ENCODE measurements at places on chromosomes 16 and 17.

- no peak for DNase-seq
Measured at GRCh38 chr16:4626396-4626795, 1.8 kb downstream of the MGRN1 start.

DNA sequence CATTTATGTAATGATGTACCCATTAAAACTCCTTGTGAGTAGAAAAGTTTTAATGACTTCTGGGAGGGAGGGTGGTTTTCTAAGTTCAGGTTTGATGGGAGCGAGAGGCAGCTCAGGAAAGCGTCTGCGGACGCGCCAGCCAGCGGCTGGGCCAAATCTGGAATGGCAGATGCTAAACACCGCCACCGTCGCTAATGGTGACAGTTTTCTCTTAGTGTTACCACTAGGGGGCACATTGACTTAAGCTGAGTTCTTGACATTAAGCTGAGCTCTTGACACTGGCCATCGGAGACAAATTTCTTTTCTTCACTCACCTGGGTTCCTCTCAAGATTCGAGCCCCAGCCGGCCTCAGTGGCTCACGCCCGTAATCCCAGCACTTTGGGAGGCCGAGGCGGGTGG lies 6.7 kb downstream of the TRPV1 start:
- DNase-seq, result no peak

DNA sequence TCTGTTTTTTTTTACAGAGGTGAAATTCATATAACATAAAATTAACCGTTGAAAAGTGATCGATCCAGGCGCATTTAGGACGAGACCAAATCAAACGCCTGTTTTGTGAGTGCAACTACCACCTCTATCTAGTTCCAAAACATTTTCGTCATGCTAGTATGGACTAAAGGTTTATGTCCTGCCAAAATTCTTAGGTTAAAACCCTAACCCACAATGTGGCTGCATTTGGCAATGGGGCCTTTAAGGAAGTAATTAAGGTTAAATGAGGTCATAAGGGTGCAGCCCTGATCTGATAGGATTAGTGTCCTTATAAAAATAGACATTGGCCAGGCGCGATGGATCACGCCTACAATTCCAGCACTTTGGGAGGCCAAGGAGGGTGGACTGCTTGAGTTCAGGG lies 32.8 kb upstream of the RCVRN start:
- no peak for DNase-seq

DNA sequence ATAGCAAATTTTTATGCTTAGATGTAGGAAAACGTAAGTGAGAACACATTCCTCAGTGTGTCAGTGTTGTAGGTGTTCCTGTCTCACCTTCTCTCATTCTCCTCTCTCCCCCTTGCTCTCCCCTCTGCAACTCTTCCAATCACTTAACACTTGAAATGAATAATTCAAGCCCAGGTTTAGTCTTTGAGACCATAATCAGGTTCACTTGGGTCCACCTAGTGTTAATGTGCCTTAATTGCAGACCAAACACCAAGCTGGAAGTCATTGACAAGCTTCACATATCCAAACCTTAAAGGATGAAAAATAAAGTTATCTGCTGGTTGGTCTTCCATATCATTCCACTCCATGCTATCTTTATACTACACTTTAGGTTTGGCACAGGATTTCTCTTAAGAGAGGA lies 37.0 kb downstream of the STXBP4 start:
- DNase-seq, result no peak

DNA sequence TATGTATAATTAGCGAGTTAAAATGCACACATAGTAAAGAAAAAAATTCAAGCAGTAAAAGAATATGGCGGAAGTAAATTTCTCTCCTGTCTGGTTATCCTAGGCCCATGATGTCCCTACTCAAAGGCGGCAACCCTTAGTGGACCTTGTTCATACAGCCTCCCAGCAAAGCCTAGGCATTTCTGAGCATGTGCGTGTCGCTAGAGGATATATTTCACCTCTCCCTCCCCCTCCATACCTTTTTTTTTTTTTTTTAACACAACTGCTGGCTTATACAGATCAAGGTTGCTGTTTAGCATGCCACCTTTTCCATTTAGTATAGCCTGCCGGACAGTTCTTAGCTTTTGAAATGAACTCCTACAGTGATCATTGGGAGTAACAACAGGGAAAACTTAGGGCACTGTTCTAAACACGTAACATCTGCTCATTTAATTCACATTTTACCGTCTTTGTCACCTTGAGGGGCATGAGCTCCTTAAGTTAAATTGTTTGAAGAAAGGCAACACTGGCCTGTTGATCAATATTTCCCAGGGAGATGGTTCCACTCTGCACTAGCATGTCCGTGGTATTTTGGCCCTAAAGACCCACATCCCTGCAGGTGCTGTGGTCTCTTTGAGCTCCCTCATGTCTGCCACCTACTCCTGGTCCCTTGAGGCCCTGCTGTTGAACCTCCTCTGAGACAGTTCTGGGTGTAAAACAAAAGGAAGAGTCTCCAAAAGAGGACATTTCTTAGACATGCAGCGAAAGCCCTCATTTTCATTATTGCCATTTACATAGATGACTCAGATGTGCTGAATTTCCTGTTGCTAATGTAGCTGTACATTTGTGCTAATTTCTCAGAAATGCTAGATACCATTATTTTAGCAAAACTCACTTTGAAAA lies 4.1 kb upstream of the TNFRSF13B start:
- no peak for DNase-seq

DNA sequence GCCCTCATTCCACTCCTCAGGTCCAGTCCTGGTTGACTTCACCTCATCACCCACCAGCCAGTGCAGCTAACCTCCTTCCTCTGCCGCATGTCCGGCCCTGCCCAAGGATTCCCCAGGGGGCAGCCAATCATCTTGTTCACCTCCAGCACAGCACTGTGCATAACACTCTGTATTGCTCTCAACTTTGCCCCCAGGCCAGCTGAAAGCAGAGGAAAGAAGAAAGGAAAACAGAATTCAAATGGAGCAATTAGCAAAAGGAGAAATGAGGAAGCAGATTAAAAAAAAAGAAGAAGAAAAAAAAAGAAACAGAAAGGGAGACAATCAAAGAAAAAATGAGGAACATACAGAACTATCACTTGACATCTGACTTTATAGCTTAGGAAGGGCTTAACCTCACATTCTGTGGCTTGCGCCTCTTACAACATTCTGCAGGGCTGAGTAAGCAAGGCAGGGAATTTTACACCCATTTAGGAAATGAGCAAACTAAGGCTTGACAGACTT lies 26.1 kb downstream of the GAS7 start:
- no peak for DNase-seq

- DNase-seq, result no peak
Measured at GRCh38 chr17:31935512-31935911, 1.3 kb upstream of the SUZ12 start.

GRCh38 chr16:81436386-81436785 lies 8.2 kb upstream of the CMIP start:
- DNase-seq, result no peak

GRCh38 chr17:9676820-9677310 lies 31.5 kb downstream of the USP43 start:
- no peak for DNase-seq

DNA sequence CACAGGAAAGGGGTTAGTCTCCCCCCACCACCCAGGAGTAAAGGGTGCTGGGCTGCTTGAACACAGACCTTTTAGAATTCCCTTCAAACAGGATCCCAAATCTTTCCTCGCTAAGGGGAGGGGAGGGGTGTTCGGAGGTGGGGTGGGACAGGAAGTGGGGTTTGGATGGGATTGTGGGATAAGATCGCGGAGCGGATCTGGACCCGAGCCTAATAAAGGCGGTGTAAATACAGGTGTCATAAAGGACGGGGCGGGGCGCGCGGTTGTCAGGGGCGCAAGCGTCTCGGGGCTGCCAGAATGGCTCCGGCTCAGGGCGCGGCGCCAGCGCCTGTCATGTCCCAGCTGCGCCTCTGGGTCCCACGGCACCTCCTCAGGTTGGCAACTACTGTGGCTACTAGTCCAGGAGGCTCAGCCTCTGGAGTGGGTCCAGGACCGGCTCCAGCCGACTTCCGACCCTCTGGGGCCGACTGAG lies 59.8 kb upstream of the FBXO47 start:
- peak; percentile 17 for DNase-seq

DNA sequence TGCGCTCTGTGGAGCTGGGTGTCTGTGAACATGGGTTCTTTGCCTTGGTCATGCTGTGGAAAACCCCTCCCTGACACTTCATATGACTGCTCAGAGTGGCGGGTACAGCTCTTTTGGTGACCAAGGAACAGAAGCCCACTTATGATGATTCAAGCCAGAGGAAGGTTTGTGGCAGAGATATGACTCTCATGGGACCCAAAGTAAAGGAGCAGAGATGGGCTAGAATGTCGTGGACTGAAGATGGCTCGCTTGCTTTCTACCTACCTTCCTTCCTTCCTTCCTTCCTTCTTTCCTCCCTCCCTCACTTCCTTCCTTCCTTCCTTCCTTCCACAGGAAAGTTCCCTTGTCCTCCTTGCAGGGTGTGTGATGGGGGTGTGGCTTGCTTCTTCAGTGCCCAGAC lies 169.7 kb upstream of the IRX3 start:
- DNase-seq, result no peak

DNA sequence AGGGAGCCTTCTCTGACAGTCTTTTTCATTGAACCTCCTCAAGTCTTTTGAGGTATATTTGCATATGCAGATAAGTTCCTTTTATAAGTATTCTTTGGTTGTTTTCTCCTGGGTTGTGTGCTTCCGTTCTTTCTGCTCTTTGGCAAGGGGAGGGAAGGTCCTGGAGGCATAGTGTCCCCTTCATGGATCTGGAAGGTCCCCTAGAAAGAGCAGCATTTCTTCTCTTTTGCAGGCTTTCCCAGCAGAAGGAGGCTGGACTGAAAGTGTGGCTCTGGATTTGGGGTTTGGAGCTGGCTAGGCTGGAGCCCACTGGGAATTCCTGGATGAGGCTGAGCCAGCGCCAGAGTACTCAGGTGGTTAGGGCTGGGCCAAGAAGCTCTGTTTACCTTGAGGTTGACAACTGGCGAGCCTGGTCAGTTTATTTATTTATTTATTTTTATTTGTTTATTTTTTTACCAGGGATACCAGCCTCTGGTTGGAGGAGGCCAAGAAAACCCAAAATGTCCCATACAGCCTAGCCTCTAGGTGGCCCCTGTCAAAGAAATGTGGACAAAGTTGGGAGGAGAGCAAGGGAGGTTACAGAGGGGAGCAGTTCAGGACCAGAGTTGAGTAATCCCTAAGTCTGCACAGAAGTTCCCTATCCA lies 5.4 kb upstream of the TOP2A start:
- no peak for DNase-seq

DNA sequence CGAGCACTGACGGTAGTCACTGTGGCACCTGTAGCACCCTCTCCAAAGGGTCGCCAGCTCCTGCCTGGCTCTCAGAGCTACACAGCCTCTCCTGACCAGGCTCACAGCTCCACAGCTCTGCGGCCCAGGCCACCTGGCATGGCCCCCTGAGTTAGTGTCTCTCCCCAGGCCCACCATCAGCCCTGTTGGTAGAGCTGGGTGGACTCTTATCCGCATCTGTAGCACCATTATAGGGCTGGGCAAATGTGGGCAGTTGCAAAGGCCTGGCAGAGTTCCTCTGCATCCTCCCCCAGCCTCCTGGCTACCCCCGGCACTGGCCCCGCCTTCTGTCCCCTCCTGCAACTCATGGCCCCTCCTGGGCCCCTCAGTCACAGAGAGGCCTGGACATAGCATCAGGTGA lies 18.2 kb downstream of the SCGB1C2 start:
- DNase-seq, result no peak

- no peak for DNase-seq
Measured at GRCh38 chr17:37678036-37678435, 34.8 kb upstream of the DDX52 start.

GRCh38 chr17:68470961-68471360 lies 13.7 kb upstream of the WIPI1 start:
- DNase-seq, result no peak

- no peak for DNase-seq
Measured at GRCh38 chr16:64398793-64399192, 723.1 kb downstream of the CDH11 start.

- no peak for DNase-seq
Measured at GRCh38 chr17:15238676-15239422, 26.3 kb downstream of the PMP22 start.

DNA sequence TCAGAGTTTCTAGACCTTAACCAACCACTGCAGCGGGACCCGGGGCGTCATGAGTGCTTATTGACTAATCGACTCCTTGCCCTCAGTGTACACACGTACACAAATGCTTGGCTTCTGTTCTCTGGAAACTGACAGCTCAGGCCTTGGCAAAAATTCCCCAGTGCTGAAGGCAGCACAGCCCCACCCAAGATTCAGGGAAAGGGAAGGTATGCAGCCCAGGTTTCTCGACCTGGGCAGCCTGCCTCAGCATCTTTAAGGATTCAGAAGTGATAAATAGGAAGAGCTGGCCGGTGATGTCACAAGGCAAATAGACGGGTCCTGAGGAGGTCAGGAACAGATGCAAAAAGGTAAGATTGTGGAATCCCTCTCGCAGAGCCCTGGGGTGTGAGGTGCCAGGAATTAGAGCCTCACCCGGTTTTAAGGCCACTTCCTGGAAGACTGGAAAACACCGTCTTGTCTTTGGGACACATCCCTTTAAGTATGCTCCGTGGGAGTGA lies 9.0 kb upstream of the CDH3 start:
- no peak for DNase-seq

DNA sequence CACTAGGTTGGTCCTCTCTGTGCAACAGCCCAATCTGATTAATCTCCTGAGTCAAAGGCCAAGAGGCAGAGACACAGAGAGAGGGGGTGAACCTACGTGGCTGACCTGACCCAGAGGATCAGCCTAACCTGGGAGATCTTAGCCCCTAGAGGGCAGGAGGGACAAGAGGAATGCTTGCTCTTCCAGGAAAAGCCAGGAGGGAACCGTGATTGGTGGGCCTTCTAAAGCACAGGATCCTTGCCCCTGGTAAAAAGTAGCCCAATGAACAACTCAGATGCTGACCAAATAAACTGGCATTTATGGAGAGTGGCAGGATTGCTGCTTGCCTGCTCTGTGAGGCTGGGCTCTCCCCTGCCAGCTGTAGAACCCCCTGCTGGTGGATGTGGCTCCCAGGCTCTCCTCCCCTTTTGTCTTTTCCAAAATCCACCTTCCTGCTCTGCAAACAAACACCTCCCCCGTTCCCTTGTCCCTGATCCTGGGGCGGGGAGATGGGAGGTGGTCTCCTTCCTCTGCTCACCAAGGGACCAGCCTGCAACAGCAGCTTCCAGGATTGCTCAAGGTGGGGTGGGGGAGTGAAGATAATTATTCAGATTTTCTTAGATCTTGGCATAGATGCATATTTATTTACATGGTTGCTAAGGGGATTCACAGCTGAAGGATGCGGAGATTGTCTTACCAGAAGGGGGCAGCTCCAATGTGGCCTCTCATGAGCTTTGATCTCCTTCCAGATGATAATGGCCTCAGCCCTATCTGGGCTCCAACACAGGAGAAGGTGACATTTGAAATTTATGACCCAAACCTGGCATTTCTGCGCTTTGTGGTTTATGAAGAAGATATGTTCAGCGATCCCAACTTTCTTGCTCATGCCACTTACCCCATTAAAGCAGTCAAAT lies 71.9 kb downstream of the SDR42E1 start:
- DNase-seq, result no peak

GRCh38 chr17:66472123-66472522 lies 169.7 kb downstream of the PRKCA start:
- DNase-seq, result no peak

GRCh38 chr16:58123896-58124600 lies 5.1 kb downstream of the CFAP20 start:
- no peak for DNase-seq
